ENCODE measurements at places on chromosomes 11 and 22. TPM values are rescaled to one million over a fixed set of nuclear protein-coding genes. Genes with fewer than 3 reads are reported as not detected.

- DNase-seq, result no peak
Measured at GRCh38 chr11:75421035-75421602, 11.9 kb downstream of the KLHL35 start.

DNA sequence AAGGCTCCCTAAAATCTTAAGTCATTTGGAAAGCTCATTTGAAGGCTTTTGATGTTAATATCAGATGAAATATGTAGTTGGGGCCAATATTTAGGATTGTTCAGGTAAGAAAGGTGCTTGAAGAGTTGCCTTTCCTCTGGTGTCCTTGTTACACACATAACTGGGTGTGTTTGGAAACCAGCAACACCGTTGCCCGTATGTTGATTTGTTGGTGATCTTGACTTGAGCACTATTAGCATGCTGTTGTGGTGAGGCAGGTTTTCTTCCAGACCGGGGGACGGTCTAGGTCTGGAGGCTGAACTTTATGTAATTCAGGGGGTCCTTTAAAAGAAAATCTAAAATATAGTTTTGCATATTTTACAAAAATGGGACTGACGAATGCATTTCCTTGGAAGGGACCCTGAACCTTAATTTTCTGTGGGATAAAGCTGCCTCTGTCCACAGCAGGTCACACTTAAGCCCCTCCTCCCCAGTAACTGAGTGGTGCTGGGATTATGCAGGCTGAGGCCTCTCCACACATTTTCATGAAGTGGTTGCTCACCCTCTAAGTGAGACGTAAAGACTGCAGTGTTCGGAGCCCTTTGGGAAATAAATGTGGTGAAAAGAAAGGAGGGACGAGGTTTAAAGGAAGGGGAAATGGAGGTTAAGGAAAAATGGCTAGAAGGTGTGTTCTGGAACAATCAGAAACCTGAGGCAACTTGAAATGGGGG is 1.8 kb downstream of the YWHAH start:
- DNase-seq, result no peak

- no peak for DNase-seq
Measured at GRCh38 chr11:125588505-125588904, 4.1 kb upstream of the STT3A start.

GRCh38 chr11:35083431-35084238 is 55.3 kb upstream of the CD44 start:
- DNase-seq, result no peak

CD248 gene
- 0.17 TPM for total RNA-seq

GRCh38 chr11:129249351-129249750 is 57.2 kb upstream of the ARHGAP32 start:
- no peak for DNase-seq

RFPL3 gene
- not detected for total RNA-seq

DNA sequence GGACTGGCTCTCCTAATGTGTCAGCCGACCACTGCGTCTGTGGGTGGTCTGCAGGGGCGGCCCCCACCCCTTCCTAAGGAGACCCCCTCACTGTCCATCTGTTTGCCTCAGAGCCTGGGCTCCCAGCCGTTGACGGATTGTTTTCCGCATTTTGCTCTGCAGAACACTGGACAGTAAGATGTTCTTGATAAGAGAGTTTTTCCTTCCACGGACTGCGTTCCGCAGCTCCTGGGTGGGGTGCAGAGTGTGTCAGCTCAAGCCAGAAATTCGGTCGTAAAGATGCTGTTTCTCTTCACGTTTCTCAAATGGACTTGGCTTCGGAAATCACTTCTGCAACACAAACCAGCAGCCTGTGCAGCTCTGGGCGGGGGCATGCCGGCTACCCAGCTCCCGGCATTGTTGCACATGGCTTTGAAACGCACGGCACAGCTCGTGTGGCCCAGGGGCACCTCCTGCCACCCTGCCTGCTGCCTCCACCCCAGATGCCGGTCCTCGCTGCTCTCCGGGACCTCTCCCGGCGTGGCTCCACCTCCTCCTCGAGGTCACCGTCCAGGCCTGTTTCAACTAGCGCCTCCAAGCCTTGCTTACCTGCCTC is 2.9 kb upstream of the MRGPRG start:
- DNase-seq, result no peak

THOC5 gene
- total RNA-seq, result 53.9 TPM

DNA sequence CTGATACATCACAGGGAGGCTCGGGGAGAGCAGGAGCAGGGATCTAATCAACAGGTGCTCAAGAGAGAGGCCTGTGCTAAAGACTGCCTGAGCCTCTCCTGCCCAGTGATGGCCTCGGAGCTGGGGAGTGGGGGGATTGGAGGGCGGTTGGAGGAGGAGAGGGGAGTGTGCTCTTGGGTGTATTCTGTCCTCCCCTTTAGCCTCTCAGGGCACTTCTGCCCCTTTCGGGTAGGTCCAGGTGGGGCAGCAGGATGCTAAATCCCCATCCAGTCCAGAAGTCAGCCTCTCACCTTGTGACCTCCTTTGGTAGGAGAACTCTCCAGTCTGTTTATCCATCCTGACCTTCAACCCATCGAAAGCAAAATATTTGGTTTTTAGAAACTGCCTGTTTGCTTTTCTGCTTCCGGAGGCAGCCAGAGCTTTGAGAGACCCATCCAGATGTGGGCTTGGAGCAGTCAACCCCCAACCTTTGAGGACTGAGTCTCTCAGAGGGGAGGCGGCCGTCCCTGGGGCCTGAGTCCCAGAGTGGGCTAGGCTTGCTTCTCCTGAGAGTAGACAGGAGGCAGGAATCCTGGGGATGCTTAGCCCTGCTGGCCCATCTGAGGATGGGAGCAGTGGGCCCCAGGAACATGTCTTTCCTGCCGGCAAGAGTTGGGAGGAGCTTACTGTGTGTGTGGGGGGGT is 105.2 kb upstream of the SYT13 start:
- no peak for DNase-seq

MMP27 gene
- not detected for total RNA-seq

GRCh38 chr11:96090711-96091110 is 166.8 kb upstream of the MTMR2 start:
- no peak for DNase-seq

- DNase-seq, result no peak
Measured at GRCh38 chr22:30474121-30474520, 2.3 kb upstream of the SEC14L3 start.

- no peak for DNase-seq
Measured at GRCh38 chr22:20444325-20444724, 6.7 kb upstream of the SCARF2 start.

DNA sequence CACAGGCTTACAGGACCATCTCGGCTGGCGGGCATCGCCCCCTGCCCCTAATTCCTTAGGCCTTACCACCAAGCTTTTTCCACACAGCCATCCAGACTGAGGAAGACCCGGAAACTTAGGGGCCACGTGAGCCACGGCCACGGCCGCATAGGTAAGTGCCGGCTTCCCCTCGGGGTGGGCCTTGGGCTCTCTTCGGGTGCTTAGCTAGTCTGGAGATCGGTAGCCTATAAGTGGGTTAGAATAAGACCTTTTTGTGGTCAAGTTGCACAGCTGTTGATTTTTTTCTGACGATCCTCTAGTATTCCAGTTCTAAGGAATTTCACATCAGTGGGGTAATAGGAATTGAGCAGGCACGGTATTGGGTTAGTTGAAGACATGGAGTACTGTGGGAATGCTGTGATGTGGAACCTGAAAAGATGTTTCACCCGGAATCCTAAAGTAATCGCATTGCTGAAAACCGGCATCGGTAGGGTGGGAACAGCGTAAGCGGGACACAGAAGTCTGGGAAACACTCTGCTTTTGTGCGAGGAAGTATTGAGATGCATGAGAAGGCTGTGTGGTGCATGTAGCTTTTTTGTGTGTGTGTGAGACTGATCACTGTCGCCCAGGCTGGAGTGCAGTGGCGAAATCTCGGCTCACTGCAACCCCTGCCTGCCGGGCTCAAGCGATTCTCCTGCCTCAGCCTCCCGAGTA is 669 bp downstream of the RPL27A start:
- DNase-seq, result no peak

- no peak for DNase-seq
Measured at GRCh38 chr11:69864686-69865661, 45.8 kb upstream of the FGF3 start.

DENND6B gene
- 4.5 TPM for total RNA-seq

CHRM4 gene
- 0.29 TPM for total RNA-seq

SYT8 gene
- not detected for total RNA-seq

ZFTA gene
- 59.3 TPM for total RNA-seq

DNA sequence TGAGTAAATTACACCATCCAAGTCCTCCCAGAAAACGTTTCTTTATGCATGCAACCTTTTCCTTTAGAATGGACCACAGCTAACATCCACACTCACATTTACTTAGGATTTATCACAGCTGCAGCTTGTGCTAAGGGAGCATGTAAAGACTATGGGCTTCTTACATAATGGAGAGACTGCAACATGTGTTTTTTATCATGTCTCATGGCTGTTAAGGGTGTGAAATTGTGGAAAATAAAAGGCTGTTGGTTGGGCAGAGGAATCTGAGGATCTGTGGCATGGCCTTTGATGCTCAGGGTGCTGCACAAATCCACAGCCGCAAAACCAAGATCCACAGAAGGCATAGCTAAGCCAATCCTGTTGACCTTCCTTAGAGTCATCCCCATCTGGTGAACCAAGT is 112.0 kb upstream of the MTNR1B start:
- no peak for DNase-seq

- no peak for DNase-seq
Measured at GRCh38 chr22:44206696-44207095, 26.0 kb downstream of the PARVG start.

DNA sequence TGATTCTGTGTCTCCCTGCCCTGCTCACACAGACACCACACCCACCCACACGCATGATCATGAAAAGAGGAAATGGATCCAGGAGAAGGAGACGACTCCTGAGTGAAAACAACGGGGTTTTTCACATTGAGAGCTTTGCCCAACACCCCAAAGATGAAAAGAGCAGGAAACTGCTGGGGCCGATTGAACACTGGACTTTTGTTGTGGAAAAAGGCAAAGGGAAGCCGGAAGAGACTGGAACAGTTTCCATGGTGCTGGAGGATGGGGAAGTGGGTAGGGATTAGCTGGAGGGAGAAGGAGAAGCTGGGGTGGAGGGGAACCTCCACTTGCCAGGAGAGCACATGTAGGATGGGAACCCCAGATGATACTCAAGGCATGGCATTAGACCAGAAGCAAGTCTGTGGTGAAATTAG is 5.2 kb upstream of the SLC43A3 start:
- DNase-seq, result no peak

GRCh38 chr22:19902245-19902715 is 39.3 kb upstream of the COMT start:
- DNase-seq, result no peak

DNA sequence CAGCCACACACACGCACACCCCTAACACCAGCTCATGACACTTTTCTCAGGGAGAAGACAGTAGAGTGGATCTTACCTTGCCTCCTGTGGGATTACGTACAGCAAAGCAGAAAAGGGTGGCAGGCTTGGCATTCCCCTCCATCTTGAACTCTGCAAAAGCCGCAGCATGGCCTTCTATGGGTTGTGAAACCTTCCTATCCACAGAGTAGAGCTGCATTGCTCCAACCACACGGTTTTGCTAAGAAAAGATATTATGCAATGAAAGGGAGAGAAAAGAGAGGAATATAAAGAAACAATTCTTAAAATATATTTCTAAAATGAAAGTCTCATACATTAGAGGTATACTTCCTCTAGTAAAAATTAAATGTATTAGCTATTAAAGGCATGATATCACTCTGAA is 48.8 kb downstream of the CLTCL1 start:
- no peak for DNase-seq
